Subcutaneous adipose tissue (tissue), 4 donors: ENCODE measurements at places on chromosomes 3 and 15. TPM values are rescaled to one million over a fixed set of nuclear protein-coding genes. Genes with fewer than 3 reads are reported as not detected.

The SKIL gene
- 34.3 TPM for total RNA-seq

The PARP14 gene
- 107 TPM for total RNA-seq

The TRPM1 gene
- total RNA-seq = not detected

The IL16 gene
- total RNA-seq = 37.0 TPM

The PLSCR2 gene
- not detected for total RNA-seq

The CCDC39 gene
- 0.33 TPM for total RNA-seq

The IMPG2 gene
- total RNA-seq = 0.33 TPM
